Tibial artery (tissue), 4 donors: ENCODE measurements at places on chromosomes 13 and 19.

DNA sequence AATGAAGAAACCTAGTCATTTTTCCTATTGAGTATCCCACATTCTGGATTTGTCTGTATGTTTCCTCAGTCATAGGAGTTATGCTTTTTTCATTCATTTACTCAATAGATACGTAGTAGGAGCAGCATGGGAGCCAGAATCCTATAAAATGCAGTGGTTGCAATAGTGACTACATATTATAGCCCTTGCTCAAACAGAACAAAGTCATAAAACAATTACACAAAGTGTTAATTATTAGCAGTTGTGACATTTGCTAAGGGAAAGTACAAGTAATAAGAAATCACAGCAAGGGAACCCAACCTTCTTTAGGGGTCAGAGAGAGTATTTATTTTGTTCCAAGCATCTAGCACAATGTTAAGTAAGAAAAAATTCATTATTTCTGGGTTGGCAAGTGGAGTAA, 27.7 kb upstream of the POU4F1 start:
- no peak for DNase-seq

- no peak for DNase-seq
Measured at GRCh38 chr13:113077953-113078901, 27.4 kb upstream of the F7 start.

DNA sequence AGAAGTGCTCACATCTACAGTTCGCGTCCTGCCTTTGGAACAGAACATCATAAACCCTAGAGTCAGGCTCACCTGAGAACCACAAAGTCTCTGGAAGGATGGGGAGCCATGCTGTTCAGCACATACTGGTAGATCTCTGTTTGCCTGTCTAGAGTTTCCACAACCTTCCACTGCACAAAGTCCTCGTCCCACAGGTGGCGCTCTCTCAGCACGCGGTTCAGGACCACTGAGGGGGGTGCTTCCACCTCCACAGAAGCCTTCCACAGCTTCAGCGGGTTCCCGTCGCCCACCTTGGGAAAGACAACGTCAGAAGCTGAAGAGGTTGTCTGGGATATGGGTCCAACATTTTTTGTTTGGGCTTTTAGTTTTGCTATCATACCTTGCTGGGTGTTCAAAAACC, 93.6 kb downstream of the KL start:
- DNase-seq, result no peak

DNA sequence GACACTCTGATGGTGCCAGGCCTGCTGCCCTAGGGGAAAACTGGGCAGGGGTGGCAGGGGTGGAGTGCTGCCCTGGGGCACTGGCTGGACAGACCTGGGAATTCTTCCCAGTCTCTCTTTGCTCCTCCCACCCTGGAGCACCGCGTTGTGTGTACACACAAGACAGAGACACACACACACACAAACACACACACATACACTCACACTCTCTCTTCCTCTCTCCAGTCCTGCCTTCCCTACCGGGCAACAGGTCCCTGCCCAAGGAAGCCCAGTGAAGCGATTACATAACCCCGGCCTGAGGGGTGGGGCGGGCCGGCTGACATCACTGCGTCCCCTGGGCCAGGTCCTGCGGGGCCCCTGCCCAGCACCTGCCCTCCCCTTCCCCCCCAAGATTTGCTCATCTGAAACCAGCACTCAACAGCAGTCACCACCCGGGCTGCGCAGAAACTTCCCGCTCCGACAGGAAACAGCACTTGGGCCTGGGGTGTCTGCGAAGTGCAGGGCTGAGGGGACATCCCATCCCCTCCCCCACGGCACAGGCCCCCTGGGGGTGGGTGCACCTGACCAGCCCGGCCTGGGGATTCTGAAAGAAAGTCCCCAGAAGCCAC, 1.2 kb downstream of the MKNK2 start:
- DNase-seq, result peak; percentile 88

GRCh38 chr13:30159446-30159839, 147.9 kb downstream of the KATNAL1 start:
- no peak for DNase-seq

- DNase-seq, result no peak
Measured at GRCh38 chr19:55152017-55152416, 3.0 kb upstream of the TNNT1 start.

- DNase-seq, result no peak
Measured at GRCh38 chr13:32590266-32590665, 4.0 kb downstream of the PDS5B start.

GRCh38 chr19:18340190-18340989, at the start of gene PGPEP1:
Gene PGPEP1 (plus strand): TSS chr19:18340598. CDS start chr19:18340682, 84 bp downstream.
- peak; percentile 35 for DNase-seq

- no peak for DNase-seq
Measured at GRCh38 chr19:726993-727956, 18.5 kb downstream of the PALM start.

DNA sequence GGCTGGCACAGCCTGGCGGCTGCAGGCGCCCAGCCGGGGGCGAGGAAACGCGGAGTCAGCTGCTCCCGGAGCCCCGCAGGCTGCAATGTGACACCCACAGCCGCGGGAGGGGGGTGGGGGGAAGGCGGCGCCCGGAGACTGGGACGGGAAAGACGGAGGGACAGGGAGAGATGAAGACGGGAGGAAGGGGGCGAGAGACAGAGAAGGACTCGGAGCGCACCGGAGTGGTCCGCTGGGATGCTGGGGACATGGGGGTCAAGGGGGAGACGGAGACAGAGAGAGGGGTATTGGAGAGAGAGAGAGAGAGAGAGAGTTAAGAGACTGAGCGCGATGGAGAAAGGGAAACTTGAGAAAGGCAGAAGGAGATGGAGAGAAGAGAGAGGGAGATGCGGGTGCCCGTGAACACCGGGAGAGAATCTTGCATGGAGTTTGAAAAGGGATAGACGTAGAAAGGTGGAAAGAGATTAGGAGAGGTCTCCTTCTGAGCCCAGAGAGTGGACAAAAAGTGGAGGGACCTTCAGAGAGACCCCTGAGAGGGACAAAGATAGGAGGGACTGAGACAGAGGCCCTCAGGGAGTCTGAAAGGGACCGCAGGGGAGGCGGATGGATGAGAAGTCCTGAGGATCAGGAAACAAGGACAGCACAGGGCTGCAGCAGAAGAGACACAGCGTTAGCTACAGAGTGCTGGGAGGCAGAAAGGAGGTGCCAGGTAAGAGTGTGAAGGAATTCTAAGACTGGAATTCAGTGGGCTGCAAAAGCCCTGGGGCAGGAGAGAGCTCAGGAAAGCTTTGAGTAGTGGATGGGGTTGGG, 1.0 kb downstream of the SCN1B start:
- no peak for DNase-seq

DNA sequence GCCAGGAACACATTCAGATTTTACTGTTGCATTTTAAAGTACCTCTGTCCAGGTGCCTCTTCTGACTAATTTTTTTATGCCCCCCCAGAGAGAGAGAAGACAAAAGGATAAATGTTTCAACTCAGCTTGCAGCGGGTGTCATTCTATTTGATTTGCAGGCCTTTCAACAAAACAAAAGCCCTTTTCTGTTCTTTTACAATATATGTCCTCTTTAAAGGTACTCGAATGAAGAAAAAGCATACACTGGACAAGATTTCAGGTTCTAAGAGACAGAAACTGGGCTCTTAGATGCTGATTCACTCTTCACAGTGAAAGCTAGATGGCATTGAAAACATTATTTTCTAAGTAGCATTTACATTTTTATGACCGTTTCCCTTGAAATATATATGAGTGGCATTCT, 2.9 kb upstream of the FRY start:
- no peak for DNase-seq

DNA sequence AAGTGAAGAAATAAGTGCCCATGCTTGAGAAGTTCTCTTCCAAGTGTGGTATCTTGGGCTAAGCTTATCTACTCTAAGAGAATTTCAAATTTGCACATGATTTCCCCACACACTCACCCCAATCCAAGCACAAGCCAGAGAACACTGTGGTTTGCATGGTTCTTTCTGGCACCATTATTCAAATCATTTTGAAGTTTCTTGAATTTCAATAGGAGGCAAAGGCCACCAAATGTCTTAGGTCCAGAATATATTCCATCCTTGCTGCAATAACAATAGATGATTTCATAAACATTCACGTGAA, 359.7 kb downstream of the IRS2 start:
- no peak for DNase-seq
